Vagina (tissue), 2 donors: ENCODE measurements at places on chromosomes 11 and 22. TPM values are rescaled to one million over a fixed set of nuclear protein-coding genes. Genes with fewer than 3 reads are reported as not detected.
A peak's percentile ranks its signal among the peaks of the same experiment; 100 is the strongest.

- DNase-seq: no peak
- H3K4me1 ChIP-seq: peaks cover 43% of the 10 kb centered on the region
- H3K27me3 ChIP-seq: no peaks in the 10 kb centered on the region
- no peak overlapping the region for H3K27ac ChIP-seq
Observed at GRCh38 chr11:64765291-64765850, 5.6 kb upstream of the PYGM start.

- no peak for DNase-seq
- H3K4me1 ChIP-seq: no peaks in the 10 kb centered on the region
- no peak overlapping the region for H3K27ac ChIP-seq
- H3K27me3 ChIP-seq: no peaks in the 10 kb centered on the region
- H3K36me3 ChIP-seq: no peaks in the 10 kb centered on the region
Observed at GRCh38 chr22:48483764-48484528, 1343.7 kb downstream of the BRD1 start.

DNA sequence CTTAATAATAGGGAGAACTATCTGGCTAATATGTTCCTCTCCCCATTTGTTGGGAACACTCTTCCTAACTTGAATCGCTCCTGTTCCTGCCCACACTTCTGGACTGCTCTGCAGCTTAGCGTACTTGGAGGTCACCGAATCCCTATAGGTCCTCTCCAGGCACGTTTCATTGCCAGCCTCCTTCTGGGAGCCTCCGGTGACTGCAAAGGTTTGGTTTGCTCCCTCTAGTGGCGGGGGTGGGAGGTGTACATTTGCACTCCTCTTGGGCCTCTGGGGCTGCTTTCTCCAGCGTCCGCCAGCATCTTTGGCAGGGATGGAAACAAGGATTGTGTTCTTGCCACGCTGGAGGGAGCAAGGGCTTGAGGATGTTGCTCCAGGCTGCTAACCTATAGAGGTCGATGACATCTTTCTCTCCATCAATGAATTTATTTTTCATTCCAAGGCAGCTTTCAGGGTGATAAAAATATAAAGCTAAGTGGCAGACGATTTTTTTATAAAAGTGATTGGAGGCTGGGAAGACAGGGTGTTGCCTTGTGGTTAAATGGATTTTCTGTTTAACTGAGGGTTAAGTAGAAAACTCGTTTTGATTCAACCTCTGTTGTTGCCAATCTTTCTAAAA lies 48.7 kb downstream of the TSPAN18 start:
- DNase-seq: no peak
- no peaks in the 10 kb centered on the region for H3K27me3 ChIP-seq
- H3K27ac ChIP-seq: no peak overlapping the region
- no peak overlapping the region for H3K4me3 ChIP-seq
- H3K36me3 ChIP-seq: no peaks in the 10 kb centered on the region

DNA sequence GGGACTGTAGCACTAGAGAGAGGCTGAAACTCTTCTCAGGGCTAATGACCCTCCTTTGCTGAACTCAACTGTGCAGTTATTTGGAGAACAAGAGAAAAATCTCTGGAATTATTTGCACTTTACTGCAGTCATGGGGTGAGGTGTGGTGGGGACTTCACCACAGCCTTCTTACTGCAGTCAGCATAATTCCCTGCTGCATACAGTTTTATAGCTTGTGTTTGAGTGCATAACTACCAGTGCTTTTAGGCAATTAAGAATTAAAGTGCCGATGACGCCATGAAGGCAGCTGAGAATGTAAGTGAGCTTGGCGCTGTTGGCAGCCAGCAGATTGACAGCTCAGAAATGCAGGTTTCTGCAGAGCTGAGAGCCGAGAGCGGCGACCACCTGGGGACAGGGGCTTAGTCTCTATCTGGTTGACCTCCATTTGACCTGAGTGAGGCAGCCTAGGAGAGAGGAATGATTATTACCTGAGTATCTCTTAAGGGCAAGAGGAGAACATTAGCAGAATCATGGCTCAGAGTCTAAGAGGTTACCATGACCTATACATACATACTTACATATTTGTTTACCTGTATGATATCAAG lies 830.0 kb downstream of the NTM start:
- H3K27ac ChIP-seq: no peak overlapping the region
- H3K27me3 ChIP-seq: no peaks in the 10 kb centered on the region
- H3K36me3 ChIP-seq: no peaks in the 10 kb centered on the region
- no peak overlapping the region for H3K4me3 ChIP-seq
- DNase-seq: no peak

Gene GGTLC3
- not detected for total RNA-seq

Gene OPCML
- not detected for total RNA-seq

Gene MAML2
- total RNA-seq: 36.3 TPM

- DNase-seq: no peak
- no peaks in the 10 kb centered on the region for H3K36me3 ChIP-seq
- no peaks in the 10 kb centered on the region for H3K27me3 ChIP-seq
- no peak overlapping the region for H3K27ac ChIP-seq
- no peak overlapping the region for H3K4me3 ChIP-seq
Observed at GRCh38 chr11:2797121-2797711, 88.4 kb downstream of the CDKN1C start.

DNA sequence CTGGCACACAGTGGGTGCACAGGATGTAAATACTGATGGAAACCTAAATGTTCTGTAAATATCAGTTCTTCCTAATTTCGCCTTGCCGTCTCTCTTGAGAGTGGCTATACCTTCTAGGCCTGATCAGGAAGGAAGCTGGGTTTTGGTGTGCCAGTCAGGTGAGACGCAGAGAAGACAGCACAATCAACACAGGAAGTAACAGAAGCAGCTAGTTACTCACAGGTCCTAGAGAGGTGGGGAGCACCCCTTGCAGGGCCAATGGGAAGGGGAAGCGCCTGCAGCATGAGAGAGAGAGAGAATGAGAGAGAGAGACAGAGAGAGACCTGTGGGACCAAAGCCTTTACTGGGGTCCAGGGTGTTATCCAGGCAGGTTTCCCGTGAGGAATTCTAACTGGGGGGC lies 80.8 kb downstream of the FBLN1 start:
- no peak overlapping the region for H3K4me3 ChIP-seq
- H3K4me1 ChIP-seq: peaks cover 33% of the 10 kb centered on the region
- H3K27ac ChIP-seq: peak overlapping the region; percentile 40
- DNase-seq: no peak

- no peak overlapping the region for H3K27ac ChIP-seq
- no peaks in the 10 kb centered on the region for H3K27me3 ChIP-seq
- DNase-seq: no peak
- no peaks in the 10 kb centered on the region for H3K36me3 ChIP-seq
Observed at GRCh38 chr11:56716379-56716854, 17.5 kb downstream of the OR9G1 start.

Gene APOBEC3C
- 16.2 TPM for total RNA-seq

Gene OR8B2
- not detected for total RNA-seq

DNA sequence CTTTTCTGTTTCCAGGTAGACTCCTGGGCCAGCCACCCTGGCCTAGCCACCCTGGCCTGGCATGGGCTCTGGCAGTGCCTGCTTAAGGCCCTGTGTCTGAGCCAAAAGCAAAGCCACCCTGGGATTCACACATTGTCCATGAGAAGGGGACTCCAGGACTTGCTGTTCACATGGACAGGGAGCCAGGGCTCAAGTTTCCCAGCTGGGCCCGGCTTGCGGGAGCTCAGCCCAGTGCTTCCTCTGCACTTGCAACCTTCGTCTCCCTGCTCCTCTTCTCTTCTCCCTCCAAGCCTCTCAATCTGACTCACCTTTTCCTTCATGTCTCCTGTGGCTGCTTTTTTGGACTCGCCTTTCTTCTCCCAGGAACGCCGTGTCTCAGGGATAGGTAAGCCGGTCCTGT lies 130.3 kb downstream of the MICAL2 start:
- peaks cover 7% of the 10 kb centered on the region for H3K4me1 ChIP-seq
- DNase-seq: no peak
- no peaks in the 10 kb centered on the region for H3K36me3 ChIP-seq
- no peaks in the 10 kb centered on the region for H3K27me3 ChIP-seq
- no peak overlapping the region for H3K4me3 ChIP-seq

DNA sequence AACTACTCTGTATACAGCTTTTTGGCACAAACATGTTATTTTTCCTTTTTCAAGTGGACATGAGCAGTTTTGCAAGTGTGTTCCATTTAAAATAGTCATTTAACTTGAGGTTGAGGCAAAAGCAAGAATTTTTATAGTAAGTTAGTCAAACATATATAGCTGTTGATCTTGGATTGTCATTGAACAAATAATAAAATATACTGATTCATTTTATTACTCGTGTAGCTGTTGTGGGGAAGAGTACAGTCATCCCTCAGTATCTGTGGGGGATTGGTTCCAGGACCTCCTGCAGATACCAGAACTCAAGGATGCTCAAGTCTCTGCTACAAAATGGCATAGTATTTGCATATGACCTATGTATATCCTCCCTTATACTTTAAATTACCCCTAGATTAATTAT lies 45.3 kb downstream of the EXT2 start:
- no peaks in the 10 kb centered on the region for H3K27me3 ChIP-seq
- DNase-seq: no peak
- no peak overlapping the region for H3K27ac ChIP-seq
- H3K4me3 ChIP-seq: no peak overlapping the region
- H3K36me3 ChIP-seq: no peaks in the 10 kb centered on the region

DNA sequence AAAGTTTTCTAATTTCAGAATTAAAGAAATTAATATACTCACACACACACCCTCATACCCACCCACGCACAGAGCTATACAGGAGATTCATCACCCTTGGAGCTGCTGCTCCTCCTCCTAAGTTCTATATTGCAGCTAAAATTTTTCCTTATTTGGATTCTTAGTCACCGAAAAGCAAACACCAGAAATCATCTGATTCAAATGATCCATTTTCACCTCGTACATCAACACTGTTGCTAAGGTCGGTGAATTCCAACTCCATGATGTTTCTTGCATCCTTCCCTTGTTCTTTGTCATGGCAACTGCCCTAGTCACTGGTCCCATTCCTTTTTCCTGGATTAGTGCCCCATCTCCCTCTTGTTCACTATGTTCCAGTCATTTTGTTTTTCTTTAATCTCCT lies 286.2 kb downstream of the GRM5 start:
- no peak overlapping the region for H3K27ac ChIP-seq
- H3K4me3 ChIP-seq: no peak overlapping the region
- H3K27me3 ChIP-seq: no peaks in the 10 kb centered on the region
- DNase-seq: no peak

Gene RTN4RL2
- total RNA-seq: 2.0 TPM

Gene TMEM138
- total RNA-seq: 19.9 TPM

DNA sequence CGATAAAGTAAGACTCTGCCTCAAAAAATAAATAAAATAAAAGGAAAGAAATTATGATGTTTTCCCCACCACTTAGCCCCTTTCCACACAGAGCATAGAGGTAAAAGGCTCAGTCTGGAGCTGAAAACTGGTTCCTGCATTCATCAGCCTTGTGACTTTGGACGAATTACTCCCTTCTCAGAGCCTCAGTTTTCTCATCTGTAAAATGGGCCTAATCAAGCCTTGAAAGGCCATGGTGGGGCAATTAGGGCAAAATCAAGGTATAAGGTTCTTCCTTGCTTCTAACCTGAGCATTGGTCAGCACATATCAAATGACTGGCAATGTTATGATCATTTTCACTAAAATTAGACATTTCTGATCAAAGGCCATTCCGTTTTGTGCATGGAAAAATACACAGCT lies 417.7 kb downstream of the MN1 start:
- H3K4me3 ChIP-seq: no peak overlapping the region
- DNase-seq: no peak
- H3K36me3 ChIP-seq: no peaks in the 10 kb centered on the region
- no peak overlapping the region for H3K27ac ChIP-seq
- H3K27me3 ChIP-seq: no peaks in the 10 kb centered on the region

DNA sequence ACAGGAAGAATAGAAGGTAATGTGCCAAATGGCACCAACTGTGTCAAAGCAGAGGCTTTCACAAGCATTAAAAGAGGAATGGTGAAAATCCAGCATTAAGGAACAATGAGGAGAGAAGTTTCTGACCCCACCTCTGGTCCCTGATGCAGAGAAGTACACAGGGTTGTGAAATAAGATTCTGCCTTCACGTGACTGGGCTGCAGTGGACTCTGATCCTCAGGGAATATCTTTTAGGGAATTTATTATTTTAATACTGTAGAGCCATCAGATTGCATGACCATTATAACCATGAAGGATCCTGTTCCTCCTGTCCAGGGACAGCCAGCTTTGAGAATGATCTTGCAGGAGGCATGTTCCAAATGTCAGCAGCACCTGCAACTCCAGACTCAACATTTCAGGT lies 74.4 kb upstream of the FAR1 start:
- H3K27me3 ChIP-seq: no peaks in the 10 kb centered on the region
- no peaks in the 10 kb centered on the region for H3K36me3 ChIP-seq

Gene CCDC81
- total RNA-seq: not detected

DNA sequence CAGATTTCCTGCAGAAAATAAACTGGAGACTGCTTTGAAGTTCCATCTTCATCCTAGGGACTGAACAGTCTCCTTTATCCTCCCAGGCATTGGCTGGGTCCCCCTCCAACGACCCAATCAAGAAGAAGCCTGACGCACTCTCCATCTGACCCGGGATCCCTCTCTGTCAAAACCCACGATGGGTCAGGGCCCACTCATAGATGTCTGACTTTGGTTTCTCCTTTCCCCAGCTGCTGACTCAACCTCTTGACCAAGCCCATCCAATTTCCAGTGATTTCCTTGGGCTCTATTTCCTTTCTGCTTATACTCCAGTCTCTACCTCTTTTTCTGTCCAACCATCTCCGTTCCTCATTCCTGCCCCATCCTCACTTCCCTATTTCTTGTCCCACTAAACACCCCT lies 189.7 kb downstream of the MIAT start:
- H3K36me3 ChIP-seq: no peaks in the 10 kb centered on the region
- H3K27ac ChIP-seq: no peak overlapping the region
- no peak overlapping the region for H3K4me3 ChIP-seq
- no peaks in the 10 kb centered on the region for H3K27me3 ChIP-seq
- DNase-seq: peak; percentile 43

DNA sequence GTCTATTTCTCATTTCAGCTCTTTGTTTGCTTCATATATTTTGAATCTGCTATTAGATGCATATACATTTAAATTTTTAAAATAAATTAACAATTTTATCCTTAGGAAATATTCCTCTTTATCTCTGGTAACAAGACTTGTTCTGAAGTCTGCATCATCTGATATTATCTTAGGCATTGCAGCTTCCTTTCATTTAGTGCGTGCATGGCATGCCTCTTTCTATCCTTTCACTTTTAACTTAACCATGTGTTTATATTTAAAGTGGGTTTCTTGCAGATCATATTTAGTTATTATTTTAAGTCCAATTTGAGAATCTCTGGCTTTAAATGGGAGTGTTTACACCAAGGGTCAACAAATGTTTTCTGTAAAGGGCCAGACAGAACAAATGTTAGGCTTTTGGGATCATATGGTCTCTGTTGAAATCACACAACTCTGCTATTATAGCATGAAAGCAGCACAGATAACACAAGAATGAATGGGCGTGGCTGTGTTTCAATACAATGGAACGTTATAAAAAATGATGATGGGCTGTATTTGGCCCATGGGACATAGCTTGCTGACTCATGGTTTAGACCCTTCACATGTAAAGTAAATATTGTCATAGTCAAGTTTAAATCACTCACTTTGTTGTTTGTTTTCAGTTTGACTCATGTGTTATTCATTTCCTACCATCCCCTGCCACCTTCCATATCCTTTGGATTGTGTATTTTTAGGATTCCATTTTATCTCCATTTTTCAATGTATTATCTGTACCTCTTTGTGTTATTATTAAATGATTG lies 83.9 kb upstream of the SNX19 start:
- no peak overlapping the region for H3K27ac ChIP-seq
- DNase-seq: no peak
- no peaks in the 10 kb centered on the region for H3K27me3 ChIP-seq
- H3K36me3 ChIP-seq: no peaks in the 10 kb centered on the region
- no peak overlapping the region for H3K4me3 ChIP-seq

Gene ASPHD2
- total RNA-seq: 2.2 TPM
